Activated T-cell treated with anti-CD3 and anti-CD28 coated beads for 24 hours (primary cell): ENCODE measurements at places on chromosomes 5 and 9.

GRCh38 chr9:38442473-38443096 is 18.3 kb upstream of the IGFBPL1 start:
- no peak for DNase-seq

DNA sequence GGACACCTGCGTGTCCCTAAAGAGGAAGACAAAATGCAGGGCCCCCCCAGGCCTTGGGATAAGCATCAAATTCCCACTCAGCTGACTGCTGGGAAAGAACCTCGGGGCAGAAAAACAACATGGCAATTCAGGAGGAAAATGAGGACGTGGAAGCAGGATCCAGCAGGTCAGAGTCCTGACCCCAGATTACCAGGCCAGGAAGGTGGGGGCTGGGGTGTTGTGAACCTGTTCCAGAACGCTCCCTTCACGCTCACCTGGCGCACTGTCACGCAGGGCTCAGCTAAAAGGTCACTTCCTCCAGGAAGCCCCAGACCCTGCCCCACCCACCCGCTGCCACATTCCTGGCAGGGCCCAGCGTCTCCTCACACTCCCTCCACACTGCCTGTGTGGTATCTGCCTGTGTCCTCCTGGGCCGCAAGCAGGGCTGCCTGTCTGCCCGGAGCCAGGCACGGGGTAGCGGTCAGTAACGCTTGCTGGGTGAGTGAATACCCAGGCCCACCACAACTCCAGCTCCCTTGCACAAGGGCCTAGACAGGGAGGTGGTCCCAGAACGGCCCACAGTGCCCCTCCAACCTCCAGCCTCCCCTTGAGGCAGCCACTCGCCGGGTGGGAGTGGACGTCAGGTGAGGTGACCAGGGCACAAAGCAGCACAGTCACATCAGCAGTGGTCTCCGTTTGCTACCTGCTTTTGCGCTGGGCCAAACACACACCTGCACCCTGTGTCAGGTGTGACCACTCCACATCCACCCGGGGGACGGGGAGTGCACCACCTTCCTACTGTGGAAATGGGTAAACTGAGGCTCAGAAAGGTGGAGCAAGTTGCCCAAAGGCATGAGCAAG is 18.1 kb downstream of the VAV2 start:
- no peak for DNase-seq

DNA sequence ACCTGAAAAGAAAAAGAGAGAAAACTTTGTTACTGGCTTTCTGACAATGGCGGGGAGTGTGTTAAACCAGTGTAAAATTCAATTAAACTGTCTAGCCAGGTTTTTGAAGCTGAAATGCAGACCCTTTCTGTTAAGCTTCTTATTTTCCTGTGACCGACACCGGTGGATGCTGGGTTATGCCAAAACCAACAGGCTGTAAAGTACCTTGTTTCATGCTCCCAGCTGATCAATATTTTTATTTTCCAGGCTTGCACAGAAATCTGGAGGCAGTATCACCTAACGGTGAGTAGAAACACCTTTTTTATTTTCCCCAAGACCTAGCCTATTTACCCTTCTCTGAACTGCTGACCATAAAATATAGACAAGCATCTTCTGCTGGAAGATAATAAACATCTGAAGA is 94.9 kb upstream of the GRHPR start:
- DNase-seq, result no peak

- DNase-seq, result no peak
Measured at GRCh38 chr5:163766936-163767670, 261.7 kb downstream of the MAT2B start.

DNA sequence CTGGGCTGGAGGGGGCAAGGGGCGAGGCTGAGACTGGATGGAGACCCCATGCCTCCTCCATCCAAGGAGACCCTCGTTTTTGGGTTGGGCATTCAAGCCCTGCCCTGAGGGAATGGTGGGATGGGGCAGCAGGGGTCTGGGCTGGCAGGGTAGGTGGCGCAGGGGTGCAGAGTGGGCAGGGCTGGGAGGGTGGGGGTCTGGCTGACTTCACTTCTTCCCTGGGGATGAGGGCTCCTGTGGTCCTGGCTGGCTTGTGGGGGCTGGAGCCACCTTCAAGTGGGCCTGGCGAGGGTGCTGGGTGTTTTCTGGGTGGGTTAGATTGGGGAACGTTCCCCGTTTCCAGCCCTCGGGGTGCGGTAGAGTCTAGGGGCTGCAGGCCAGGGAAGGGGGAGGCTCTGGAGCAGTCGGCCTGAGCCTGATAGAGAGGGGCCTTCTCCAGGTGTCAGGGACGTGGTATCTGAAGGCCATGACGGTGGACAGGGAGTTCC is 412 bp downstream of the LCN1 start:
- no peak for DNase-seq

DNA sequence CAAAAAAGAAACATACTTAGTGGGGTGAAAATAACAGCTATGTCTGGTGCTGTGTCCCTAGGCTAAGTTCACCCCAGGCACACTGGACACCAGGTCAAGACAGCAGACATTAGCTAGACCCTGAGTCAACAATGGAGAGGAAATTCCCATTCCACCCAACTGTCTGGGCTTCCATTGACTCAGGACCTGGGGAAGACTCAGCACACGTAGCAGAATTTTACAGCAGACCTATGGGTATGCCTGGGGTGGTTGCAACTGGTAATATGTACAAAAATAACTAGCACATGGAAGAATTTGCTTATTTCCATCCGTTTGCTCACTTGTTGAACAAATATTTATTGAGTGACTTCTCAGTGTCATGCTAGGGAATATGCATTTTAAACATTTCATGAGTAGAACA is 117.0 kb downstream of the GAS1 start:
- no peak for DNase-seq

GRCh38 chr9:88574953-88575352 is 40.0 kb downstream of the NXNL2 start:
- no peak for DNase-seq

GRCh38 chr9:136055715-136056545 is 39.2 kb downstream of the NACC2 start:
- DNase-seq, result no peak

GRCh38 chr5:66415208-66415607 is 181.0 kb upstream of the MAST4 start:
- no peak for DNase-seq

DNA sequence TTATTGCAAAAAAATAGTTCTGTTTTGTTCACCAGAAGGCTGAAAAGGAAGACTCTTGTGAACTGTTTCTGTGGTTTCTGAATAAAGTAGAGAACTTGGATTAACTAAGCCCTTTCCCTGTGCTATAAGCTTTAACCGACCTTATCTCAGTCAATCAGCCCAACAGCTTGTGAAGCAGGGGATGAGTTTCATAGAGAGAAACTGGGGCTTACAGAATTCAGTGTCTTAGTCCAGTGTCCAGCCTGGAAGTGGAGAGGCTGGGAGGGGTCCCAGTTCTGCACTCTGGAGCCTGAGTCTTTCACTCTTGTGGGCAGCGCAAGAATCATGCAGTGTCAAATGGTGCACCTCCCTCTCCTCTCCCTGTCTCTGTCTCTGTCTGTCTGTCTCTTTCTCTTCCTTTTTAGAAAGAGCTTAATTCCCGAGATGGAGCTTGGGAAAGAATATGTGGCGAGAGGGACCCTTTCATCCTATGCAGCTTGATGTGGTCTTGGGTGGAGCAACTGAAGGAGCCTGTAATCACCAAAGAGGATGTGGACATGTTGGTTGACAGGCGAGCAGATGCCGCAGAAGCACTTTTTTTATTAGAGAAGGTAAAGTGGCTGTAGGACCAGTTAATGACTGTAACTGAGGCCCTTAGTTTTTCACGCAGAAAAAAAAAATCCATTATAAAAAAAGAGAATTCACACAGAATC is 17.0 kb downstream of the PTPDC1 start:
- DNase-seq, result no peak

DNA sequence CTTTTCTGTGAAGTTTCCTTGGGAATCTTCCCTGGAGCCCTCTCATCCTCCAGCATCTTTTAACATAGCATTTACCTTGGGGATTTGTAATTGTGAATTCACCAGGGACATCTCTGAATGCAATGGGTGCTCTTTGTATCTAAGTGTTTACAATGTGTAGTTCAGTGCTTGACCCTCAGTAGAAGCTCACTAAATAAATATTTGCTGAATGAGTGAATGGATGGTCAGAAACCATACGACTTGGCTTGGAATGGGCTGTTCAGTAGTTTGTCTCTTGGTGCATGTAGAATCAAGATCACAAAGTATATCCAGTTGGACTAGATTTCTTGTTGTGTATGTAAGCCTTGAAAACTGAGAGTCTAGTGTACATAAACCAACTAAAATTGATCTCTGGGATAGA is 81.8 kb upstream of the MEF2C start:
- no peak for DNase-seq

DNA sequence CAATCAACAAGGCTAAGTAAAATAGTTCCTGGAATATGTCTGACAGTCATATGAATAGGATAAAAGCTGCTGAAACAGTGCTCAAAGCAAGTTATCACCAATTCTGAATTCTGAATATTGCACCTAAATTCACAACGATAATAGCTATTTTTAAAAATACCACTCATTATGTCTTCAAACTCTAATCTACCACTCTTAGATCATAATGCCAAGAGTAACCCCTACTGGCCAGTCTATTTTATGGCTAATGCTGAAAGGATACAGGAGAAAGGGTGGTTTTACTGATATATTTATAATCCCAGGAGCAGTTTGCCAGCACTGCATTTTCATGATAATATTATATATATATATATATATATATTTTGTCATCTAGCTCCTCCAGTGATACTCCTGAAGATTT is 232.8 kb downstream of the PDE4D start:
- no peak for DNase-seq

DNA sequence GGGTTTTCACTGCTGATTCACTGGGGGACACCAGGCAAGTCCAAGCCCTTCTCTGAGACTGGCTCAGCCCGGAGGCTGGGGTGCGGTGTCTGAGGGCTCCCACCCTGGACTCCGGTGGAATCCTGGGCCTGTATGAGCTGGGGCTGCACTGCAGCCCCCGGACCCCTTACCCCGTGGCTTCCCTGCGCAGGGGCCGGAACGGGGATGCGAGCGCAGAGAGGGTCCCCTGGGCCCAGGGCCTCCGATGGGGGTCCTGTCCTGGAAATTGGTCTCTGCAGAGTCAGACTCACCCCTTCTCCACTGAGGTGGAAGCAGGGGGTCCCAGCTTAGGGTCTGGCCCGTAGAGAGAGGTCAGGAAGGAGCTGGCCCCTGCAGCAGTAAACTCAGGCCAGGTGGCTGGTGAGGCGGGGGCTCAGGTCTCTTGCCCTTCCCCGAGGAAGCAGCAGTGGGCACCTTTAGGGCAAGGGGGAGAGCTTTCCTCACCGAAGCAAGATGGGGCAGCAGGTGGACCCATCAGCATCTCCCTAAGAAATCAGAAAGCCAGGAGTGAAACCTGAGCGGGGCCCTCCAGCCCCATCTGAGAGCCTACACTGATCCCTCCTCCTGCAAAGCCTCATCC is 1.6 kb upstream of the VAV2 start:
- DNase-seq, result no peak

DNA sequence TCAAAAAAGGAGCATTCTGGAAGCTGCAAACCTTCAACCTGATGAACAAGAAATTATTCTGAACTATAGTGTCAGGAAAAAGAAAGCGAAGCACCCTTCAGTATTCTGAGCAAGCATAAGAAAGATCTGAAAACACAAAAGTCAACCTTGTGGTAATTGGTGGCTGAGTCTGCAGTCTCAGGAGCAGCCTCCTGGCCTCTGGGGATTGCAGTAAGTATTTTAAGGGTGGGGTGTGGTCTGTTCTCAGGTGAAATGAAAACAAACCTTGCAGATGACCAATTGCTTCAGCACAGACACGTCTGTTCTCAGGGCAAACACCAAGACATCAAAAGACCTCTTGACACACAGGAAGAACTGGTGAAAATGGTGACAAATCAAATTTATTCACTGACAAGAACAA is 147.8 kb upstream of the RAPGEF1 start:
- no peak for DNase-seq

GRCh38 chr9:96604004-96604319 is 15.7 kb downstream of the CDC14B start:
- DNase-seq, result no peak

DNA sequence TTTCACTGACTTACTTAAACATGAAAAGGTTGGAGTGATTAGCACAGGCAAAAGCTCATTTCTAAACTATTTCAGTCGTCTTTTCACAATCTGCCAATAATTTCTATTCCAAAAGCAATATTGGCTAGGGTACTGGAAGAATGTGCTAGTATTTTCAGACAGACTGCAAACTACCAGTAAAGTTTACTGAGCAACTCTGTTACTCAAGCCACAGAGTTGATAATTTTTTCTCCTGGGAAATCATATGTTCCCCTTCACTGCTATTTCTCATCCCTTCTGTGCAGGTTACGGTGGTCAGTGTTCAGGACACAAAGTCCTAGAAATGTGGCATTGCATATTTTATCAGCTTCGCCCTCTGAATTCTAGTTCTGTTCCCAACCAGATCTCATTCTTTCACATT is 343.3 kb upstream of the TNC start:
- DNase-seq, result no peak

- DNase-seq, result no peak
Measured at GRCh38 chr9:130607640-130608420, 28.5 kb downstream of the FUBP3 start.

GRCh38 chr9:137804908-137805630 is 72.5 kb upstream of the CACNA1B start:
- DNase-seq, result no peak

DNA sequence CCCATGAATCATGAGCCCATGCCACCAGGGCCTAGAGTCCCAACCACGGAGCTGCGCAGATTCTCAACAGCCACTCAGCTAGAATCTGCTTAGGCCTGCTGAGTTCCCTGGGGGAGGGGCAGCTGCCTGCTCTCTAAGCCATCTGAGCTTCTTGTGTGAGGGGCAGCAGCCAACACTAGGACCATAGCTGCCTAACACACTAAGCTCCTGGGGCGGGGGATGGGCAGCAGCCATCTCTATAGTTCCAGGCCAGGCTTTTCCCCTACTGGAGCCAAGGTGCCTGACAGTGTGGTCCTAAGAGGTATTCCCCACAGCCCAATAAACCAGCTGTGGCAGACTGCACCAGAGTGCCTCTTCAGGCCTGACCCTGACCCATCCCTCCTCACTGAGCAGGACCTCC is 255.9 kb upstream of the ACO1 start:
- no peak for DNase-seq

- DNase-seq, result no peak
Measured at GRCh38 chr5:89351975-89352374, 469.0 kb upstream of the MEF2C start.

- DNase-seq, result no peak
Measured at GRCh38 chr5:173885475-173886010, 2.6 kb upstream of the CPEB4 start.

- DNase-seq, result no peak
Measured at GRCh38 chr5:154242442-154242841, 51.9 kb downstream of the GALNT10 start.

DNA sequence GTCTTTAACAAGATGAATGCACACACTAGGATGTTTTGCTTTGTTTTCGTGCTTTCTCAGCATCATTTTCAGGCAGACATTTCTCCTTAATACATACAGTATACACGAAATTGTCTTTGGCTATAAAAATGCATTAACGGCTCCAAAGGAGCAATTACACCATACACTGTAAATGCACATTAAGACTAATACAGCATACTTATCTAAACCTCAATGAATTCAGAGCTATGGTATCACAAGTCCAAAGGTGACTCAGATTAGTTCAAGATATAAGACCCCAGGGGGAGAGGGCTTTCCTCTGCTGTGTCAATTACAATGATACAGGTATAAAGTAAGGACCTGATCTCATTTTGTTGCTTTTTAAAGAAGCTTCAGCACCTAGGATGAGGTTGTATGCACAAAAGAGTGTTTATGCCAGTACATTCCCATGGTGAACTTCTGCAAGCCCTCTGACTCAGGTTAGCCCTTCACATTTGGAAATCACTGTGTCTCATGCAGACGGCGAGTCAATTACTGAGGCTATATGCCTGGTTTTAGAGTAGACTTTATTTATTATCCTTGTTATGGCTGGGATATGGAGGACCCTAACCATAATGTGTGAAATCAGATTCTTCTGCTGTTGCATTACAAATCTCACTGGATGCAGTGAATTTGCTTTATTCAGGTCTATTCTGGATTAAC is 233.3 kb downstream of the ZNF608 start:
- DNase-seq, result no peak
